ENCODE measurements at places on chromosomes 4 and X.

GRCh38 chr4:112055100-112055499 is 90.2 kb upstream of the FAM241A start:
- DNase-seq: no peak

DNA sequence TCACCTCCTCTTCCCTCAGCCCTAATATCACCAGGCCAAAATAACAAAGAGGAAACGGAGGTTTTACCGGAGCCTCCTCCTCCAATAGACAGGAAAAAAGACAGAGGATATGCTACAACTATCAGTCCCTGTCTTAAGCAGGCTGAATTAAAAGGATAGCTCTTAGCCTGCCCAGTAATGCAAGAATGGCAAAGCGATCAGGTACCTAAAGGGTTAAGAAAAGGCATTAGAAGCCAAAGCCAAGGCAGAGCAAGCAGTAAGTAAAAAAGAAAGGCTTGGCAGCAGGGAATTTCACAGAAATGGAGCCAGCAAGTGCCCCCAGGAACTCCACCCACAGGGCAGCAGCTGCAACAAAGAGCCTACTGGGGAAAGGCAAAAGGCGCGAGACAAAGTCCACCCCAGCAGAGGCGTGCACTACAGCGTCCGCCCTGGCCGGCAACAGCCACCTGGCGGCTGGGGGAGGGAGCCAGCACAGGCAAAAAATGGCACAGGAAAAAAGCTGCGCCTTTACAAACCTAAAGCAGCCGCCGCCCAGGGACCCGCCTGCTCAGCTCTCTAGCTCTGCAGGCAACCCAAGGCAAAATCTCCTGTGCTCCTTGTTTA is 220.6 kb upstream of the ZC4H2 start:
- DNase-seq: no peak

DNA sequence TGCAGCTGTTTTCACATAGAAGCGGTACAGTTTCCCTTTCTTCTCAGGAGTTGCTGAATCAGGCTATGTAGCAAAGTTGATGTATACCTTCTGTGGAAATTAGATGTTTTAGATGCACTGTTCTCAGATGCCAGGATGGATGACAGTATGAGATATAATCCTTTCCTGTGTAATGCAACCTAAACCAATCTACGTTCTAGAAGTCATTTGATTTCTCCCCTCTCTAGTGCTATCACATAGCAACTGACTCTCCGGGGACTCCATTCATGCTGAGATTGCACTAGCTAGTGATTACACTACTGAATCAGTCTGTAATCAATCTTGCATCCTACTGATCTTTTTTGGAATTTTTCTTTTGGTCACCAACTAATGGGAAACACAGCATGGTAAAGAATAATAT is 1881.7 kb downstream of the PCDH7 start:
- DNase-seq: no peak

GRCh38 chr4:66014146-66014765 is 344.0 kb upstream of the EPHA5 start:
- DNase-seq: no peak

DNA sequence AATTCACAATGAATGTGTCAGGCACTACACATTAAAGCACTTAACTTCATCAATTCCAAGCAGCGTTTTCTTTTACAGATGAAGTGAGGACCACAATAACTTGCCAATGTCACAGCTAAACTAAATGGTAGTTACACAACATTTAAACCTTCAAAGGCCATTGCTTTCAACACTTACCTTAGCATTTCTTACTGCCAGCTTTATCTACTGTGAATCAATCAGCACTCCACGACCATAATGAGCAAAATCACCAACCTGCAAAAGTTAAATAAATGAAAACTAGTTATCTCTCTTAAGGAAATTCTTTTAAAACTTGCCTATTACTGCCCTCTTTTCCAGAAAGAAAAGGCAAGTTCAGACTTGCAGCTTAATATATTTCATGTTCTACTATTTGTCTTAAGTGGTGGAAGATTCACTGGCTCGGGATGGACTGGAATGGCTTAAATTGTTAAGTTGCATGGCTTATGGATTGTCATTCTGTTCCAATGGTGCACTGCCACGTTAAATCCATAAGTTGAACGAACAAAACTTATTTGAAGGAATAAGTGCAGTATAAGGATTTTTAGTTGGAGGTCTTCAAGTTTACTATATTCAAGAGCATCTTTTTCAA is 8.3 kb downstream of the RBMX start:
- no peak for DNase-seq

GRCh38 chrX:18674417-18674787 is 2.5 kb upstream of the RS1 start:
- DNase-seq: no peak

- no peak for DNase-seq
Observed at GRCh38 chrX:109472939-109473735, 8.7 kb downstream of the GUCY2F start.

- no peak for DNase-seq
Observed at GRCh38 chr4:28784188-28784587, 1923.5 kb downstream of the STIM2 start.

GRCh38 chrX:54043541-54044125 is 640 bp downstream of the PHF8 start:
- peak; percentile 8 for DNase-seq

DNA sequence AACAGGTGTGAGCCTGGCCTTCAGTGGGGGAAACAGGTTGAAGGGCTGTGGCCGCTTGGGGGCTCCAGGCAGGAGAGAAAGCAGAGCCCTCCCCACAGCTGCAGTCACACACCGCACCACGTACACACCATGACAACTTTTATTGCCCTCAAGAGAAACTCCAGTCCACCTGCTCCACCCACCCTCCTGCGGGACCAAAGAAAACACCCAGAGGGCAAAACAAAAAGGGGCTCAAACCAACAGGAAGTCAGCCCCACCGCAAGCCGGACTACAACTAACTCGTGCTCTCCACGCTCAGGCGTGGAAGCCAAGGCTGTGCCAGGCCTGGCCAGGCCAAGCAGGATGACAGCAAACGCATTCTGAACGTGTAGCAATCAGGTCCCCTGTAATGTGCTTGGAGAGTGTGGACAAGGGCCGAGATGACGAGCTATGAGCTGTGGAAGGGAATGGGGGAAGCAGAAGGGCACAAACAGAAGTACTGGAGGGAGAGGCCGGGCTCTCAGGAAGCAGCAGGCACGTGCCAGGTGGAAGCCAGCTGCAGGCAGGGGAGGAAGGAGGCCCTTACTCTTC is 12.7 kb downstream of the SLC6A8 start:
- DNase-seq: no peak

DNA sequence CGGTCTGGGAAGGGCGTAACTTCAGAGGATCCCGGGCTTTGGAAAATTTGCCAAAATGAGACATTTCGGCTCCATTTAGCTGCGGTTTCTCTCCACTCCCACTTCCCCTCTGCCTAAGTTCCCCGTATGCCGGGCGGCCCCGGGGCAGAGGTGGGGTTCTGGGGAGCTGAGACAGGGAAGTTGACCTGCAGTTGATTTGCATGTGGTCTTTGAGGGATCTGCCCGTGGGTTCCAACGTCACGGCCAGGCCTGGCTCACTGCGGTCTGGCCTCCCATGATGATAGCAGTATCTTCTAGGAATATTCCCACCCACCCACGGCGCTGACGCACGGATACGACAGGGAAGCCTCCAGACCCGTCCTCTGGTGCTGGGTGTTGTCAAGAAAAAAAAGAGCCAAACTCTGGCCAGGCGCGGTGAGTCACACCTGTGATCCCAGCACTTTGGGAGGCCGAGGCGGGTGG is 27.3 kb upstream of the CRLF2 start:
- DNase-seq: no peak

- DNase-seq: no peak
Observed at GRCh38 chrX:155662282-155662681, 49.5 kb upstream of the TMLHE start.

GRCh38 chr4:169139021-169139420 is 129.0 kb upstream of the CBR4 start:
- no peak for DNase-seq

DNA sequence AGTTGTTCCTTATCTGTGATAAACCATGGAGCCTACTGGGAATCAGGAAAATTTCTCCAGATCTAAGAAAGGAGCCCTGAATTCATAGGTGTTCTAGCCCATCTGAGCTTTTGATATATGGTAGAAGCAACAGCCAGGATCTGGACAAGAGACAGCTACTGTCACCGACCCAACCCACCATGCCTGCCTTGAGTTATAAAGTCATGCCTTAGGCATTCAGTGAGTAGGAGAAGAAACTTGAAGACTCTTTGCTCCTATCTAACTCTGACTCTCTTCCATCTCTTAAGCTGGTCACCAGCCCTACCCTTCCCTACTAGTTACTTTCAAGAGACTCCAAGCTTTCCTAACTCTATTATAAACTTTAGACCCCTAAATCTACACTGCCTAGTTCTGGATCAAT is 83.9 kb upstream of the FAM9B start:
- DNase-seq: no peak

GRCh38 chr4:98744372-98745150 is 86.2 kb upstream of the TSPAN5 start:
- DNase-seq: no peak

DNA sequence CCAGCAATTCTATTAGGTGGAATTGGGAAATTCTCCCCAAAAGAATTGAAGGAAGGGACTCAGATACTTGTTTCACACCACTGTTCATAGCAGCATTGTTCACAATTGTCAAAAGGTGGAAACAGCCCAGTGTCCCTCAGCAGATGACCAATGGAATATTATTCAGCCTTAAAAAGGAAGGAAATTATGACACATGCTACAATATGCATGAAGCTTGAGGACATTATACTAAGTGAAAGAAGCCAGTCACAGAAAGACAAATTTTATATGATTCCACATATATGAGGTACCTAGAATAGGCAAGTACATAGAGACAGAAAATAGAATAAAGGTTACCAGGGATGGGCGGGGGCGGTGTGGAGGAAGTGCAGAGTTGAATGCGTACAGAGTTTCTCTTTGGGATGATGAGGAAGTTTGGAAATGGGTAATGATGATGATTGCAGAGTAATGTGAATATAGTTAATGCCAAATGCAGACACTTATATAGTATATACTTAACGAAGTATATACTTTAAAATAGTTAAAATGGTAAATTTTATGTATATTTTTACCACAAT is 29.6 kb downstream of the DOCK11 start:
- DNase-seq: no peak

DNA sequence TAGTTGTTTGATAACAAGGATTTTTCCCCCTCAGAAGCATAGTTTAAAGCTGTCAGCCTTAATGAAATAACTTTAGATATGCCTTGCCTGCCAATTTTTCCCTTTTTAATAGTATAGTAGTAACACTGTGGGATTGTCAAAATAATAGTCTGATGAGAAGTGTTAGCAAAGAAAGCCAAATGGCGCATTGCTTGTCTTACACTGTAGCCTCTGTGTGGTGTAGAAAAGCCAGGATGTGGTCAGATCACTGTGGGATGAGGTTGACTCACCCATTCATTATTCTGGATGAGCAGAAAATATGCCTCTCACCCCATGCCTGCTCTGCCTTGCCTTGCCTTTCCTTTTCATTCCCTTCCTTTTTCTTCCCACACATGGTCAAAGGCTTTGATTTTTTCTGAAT is 257.8 kb upstream of the NRK start:
- DNase-seq: no peak

- no peak for DNase-seq
Observed at GRCh38 chr4:152258804-152259708, 276.8 kb downstream of the FBXW7 start.

- DNase-seq: no peak
Observed at GRCh38 chr4:160795216-160795615, 1368.6 kb downstream of the FSTL5 start.

GRCh38 chr4:136664988-136665387 is 867.3 kb downstream of the PCDH18 start:
- DNase-seq: no peak

DNA sequence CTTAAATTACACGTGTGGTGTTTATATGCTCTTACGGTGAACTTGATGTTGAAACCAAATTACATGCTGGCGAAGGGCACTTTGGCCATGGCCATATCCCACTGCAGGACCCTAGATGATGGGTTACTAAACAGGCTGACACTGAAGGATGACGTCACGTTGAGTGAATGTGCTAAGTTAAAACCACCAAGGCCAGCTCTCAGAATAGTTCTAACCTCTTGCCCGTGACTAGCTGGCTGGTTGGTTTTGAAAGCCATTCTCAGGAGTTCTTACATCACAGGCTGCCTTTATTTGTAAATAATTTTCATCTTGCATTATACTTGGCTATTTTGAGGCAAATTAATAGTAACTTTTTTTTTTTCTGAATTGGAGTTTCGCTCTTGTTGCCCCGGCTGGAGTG is 41.3 kb upstream of the PHEX start:
- DNase-seq: no peak

DNA sequence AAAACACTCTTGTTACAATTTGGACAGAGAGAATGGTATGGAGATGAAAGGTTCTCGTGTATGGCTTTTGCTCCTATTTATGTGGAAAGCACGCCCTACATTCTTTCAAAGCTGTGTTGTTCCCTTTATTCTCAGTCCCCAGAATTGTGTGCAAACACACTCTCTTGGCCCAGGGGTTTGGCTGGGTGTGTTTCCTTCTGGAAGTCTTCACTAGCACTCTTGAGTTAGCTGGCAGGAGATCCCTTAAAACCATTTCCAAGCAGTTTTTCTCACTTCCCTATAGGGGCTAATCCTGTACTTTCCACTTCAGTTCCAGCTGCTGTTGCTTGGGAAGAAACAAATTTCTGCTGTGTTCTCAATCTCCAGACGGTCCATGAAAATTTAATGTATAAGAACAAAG is 35.1 kb downstream of the FHL1 start:
- DNase-seq: no peak

DNA sequence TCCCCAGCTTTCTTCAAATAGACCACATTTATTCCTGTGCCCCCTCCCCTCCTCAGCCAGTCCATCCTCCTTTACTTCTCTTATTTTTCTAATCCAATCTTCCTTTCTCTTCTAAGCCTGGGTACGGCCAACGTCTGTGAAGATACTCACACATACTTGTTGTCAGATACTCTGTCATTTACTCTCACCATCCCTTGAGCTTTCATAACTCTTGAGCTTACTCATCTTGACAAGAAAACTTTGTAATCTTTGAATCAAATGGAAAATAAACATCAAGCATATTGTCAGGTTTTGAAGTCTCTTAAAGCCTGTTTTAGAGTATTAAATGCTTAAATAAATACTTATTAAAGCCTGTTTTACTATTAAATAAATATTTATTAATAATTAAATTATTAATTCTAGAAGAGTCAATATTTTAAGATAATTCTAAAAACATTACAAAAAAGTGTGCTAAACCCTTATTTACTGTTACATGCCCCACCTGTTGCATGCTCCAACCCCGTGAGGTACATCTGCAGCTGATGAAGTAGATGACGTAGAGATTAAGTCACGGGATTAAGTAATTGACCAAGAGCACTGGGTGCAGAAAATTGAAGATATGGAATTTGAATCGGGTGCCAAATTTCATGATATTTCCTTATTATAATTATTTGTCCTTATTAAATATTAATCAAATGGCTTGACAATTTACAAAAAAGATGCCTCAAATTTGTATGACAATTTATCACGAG is 1.5 kb upstream of the TRIML2 start:
- DNase-seq: no peak

- no peak for DNase-seq
Observed at GRCh38 chrX:148381603-148382002, 118.8 kb upstream of the AFF2 start.

DNA sequence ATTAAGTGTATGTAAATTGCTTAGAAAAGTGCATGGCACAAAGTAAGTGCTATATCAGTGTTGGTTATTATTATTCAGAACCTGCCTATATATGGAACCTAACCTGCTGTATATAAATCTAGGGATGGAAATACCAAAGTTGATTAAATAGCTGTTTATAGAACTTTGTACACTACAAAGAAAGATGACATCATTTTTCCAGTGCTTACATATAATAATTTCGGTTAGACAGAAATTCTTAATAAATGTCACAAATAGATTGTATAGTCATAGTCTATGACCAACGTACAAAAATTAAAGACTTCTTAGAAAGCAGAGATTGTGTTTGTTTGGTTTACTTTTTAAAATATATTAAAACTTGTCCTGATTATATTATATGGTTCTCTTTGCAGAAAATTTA is 4.4 kb downstream of the GYPB start:
- no peak for DNase-seq

All from NCI-H187 (cell line).